ENCODE measurements at places on chromosomes 16 and 17. TPM values are rescaled to one million over a fixed set of nuclear protein-coding genes. Genes with fewer than 3 reads are reported as not detected.
A peak's percentile ranks its signal among the peaks of the same experiment; 100 is the strongest.

GPR179 gene
- total RNA-seq = not detected

VASN gene
- 13.0 TPM for total RNA-seq

- no peak overlapping the region for H3K27ac ChIP-seq
- no peaks in the 10 kb centered on the region for H3K4me1 ChIP-seq
- H3K27me3 ChIP-seq = no peaks in the 10 kb centered on the region
- DNase-seq = no peak
- H3K36me3 ChIP-seq = peaks cover 3% of the 10 kb centered on the region
These were observed 17.7 kb downstream of the SGCA start for GRCh38 chr17:50183421-50183994.

GRCh38 chr17:7367083-7367482, 12.1 kb downstream of the TMEM95 start:
- H3K27ac ChIP-seq = no peak overlapping the region
- no peaks in the 10 kb centered on the region for H3K4me1 ChIP-seq
- no peaks in the 10 kb centered on the region for H3K36me3 ChIP-seq
- no peaks in the 10 kb centered on the region for H3K27me3 ChIP-seq
- H3K4me3 ChIP-seq = no peak overlapping the region

DNA sequence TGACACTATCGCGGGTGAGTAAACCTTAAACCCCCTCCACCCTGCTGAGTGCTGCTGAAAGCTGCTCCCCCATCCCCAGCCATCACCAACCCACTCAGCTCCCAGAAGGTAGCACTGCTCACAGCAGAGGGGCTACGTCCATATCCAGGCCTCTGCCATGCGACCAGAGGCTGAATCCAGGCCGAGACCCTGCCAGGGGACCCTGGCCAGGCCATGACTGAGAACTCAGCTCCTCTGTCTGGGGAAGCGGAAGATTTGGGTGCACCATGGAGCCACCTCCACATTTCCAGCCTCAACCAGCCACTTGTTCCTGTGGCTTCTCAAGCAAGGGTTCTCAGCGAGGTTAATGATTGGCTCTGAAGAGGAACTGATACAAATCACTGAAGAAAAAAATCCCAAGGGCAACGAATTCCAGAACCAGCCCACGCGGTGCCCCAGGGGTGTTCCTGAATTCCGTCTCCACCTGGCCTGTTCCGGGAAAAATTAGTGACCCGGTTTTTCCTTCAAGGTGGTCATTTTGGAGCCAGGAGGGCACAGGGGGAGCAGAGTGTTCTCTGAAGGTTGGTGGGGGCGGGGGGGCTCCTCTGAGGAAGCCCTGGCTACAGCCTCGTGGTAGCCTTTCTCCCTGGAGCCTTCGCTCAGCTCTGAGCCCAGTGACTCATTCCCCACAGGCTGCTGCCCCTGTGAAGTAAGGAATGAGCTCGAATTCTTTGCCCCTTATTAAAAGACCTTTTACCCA, 9.3 kb upstream of the SLC16A5 start:
- H3K27me3 ChIP-seq = no peaks in the 10 kb centered on the region
- H3K27ac ChIP-seq = no peak overlapping the region
- H3K4me1 ChIP-seq = peaks cover 9% of the 10 kb centered on the region

DNA sequence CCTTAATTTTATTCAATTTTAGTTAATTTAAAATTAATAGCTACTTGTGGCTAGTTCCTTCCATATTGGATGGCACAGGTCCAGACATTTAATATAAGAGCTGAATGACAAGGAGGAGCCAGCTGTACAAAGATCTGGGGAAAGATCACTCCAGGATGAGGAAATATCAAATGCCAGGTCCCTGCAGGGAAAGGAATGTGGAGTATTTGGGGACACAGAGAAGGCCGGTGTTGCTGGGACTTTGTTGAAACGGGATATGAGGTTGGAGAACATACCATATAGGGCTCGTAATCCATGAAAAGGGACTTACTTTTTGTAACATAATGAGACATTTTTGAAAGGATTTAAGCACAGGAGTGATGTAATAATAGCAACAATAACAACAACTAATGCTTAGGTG, 426.8 kb downstream of the HS3ST4 start:
- peaks cover 3% of the 10 kb centered on the region for H3K4me1 ChIP-seq
- peak; percentile 65 for DNase-seq
- H3K27me3 ChIP-seq = no peaks in the 10 kb centered on the region
- H3K27ac ChIP-seq = no peak overlapping the region

GRCh38 chr17:56305007-56305406, 151.7 kb downstream of the ANKFN1 start:
- H3K27me3 ChIP-seq = no peaks in the 10 kb centered on the region
- H3K4me3 ChIP-seq = no peak overlapping the region
- no peaks in the 10 kb centered on the region for H3K36me3 ChIP-seq
- no peaks in the 10 kb centered on the region for H3K4me1 ChIP-seq
- no peak for DNase-seq
- H3K27ac ChIP-seq = no peak overlapping the region

- no peak overlapping the region for H3K27ac ChIP-seq
- no peak overlapping the region for H3K4me3 ChIP-seq
- no peaks in the 10 kb centered on the region for H3K36me3 ChIP-seq
- no peak for DNase-seq
- no peaks in the 10 kb centered on the region for H3K4me1 ChIP-seq
These were observed 52.5 kb upstream of the ERN1 start for GRCh38 chr17:64182325-64183012.

- H3K27me3 ChIP-seq = no peaks in the 10 kb centered on the region
- H3K27ac ChIP-seq = no peak overlapping the region
- H3K4me3 ChIP-seq = no peak overlapping the region
- H3K4me1 ChIP-seq = peaks cover 3% of the 10 kb centered on the region
- DNase-seq = peak; percentile 87
These were observed 263.9 kb downstream of the C16orf95 start for GRCh38 chr16:87053016-87053982.

- no peak overlapping the region for H3K27ac ChIP-seq
- no peak for DNase-seq
- H3K27me3 ChIP-seq = no peaks in the 10 kb centered on the region
These were observed 42.9 kb downstream of the DCUN1D3 start for GRCh38 chr16:20857281-20857680.

GRCh38 chr16:83336603-83337002, 471.2 kb upstream of the HSBP1 start:
- H3K36me3 ChIP-seq = no peaks in the 10 kb centered on the region
- DNase-seq = no peak
- peaks cover 5% of the 10 kb centered on the region for H3K4me1 ChIP-seq
- H3K27ac ChIP-seq = no peak overlapping the region
- no peak overlapping the region for H3K4me3 ChIP-seq
